ENCODE measurements at places on chromosomes 16 and 17.

- DNase-seq: peak; percentile 11
Observed at GRCh38 chr16:82995924-82996441, 369.2 kb downstream of the CDH13 start.

GRCh38 chr16:69204172-69204571 is 17.2 kb downstream of the SNTB2 start:
- no peak for DNase-seq

DNA sequence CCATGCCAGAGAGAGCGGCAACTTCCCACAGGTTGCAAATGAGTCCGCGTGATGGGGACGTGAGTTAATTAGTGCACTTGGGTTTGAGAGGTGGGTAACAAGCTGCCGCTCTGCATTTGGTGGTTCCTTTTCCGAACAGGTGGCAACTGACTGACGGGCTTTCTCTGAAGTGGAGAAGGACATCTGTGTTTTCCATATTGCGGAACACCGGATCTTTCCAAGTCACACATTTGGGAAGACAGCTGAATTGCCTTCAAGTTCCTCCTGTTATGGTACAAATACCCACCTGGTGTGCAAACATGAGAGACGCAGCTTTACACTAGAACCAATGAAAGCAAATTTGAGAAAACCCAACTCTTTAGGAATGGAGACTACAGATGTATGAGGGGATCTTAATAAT is 451.3 kb upstream of the ZFHX3 start:
- no peak for DNase-seq

- no peak for DNase-seq
Observed at GRCh38 chr16:8964462-8964861, 756 bp upstream of the USP7 start.

GRCh38 chr17:34254651-34255380 is at the start of gene CCL2:
Gene CCL2 (plus strand): TSS chr17:34255285. CDS start chr17:34255350, 65 bp downstream.
- no peak for DNase-seq

- no peak for DNase-seq
Observed at GRCh38 chr16:81410643-81411293, 33.8 kb upstream of the CMIP start.

GRCh38 chr16:54633943-54634362 is 296.7 kb upstream of the IRX5 start:
- DNase-seq: no peak

DNA sequence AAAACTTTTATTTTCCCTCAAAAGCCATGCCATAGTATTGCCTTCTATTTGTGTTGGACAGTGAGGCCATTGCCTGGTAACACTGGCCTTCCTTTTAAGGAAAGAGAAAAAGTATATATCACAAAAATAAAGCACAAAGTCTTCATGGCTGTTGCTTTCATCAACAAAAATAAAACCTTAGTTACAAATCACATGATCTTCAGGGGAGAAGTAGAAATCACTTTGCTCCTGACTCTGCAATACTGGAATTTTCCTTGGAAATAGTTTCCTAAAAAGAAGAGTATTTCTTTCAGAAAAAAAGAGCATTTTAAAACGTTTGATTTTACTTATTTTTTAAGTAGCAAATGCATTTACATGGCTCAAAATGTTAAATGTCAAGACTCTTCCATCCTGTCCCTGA is 41.9 kb downstream of the FAM20A start:
- DNase-seq: no peak

GRCh38 chr16:87702325-87702811 is 63.4 kb downstream of the KLHDC4 start:
- no peak for DNase-seq

DNA sequence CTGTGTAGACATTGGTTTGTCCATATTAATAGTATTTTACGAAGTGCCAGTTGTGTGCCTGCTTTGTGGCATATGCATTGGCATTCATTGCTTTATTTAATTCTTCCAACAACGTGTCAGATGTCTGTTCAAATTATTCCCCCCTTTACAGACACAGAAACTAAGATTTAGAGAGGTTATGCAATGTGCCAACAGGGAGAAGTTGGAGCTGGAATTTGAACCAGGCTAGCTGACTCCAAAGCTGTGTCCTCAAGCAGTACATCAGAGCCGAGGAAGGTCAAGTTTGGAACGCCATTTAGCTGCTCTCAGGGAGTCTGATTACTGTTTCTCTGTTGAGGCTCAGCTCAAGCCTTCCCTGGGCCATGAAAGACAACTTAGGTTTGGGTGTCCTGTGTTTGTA is 232.3 kb downstream of the WWOX start:
- no peak for DNase-seq

Measured in NCI-H774 (cell line).